Activated CD8-positive, alpha-beta T cell treated with anti-CD3 and anti-CD28 coated beads, Interleukin-2, amount 10 ng/mL, durations not matched to agents 7 days and 5 days (primary cell): ENCODE measurements at places on chromosomes 4 and X.

DNA sequence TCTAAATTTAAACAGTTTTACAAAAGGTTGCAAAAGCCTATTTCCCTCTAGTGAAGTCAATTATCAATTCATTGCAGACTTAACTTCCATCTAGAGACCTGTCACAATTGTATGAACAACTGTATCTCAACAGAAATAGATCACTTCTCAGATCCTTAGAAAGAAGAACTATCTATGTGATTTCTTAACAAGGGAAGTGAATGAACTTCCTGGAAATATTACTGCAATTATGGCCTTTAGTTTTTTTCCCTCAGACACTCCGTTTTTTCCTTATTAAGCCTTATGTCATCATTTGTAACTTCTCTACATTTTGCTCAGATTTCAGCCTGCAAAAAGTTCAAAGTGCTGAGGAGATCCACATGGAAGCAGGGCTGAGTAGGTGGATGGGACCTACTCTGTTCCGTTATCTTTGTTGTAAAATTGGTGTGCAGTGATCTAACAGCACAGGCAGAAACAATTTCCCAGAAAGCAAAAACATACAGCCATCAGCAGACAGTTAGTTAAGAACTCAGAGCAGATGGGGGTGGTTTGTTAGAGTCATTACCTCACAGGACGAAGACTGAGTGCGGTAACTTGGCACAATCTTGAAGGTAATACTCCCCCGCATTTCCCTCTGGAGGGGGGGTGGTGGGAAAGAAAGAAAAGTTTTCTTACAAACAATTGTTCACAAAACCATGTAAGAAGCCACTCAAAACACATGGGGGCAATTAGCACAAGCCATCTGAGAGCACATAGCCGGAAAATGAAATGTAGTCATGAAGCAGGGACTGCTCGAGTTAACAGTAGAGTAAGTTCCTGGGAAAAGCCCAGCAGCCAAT lies 112.3 kb downstream of the NYX start:
- no peaks in the 10 kb centered on the region for H3K27me3 ChIP-seq
- peak; percentile 28 for DNase-seq
- H3K36me3 ChIP-seq = peaks cover 12% of the 10 kb centered on the region
- peak overlapping the region; percentile 45 for H3K4me3 ChIP-seq

DNA sequence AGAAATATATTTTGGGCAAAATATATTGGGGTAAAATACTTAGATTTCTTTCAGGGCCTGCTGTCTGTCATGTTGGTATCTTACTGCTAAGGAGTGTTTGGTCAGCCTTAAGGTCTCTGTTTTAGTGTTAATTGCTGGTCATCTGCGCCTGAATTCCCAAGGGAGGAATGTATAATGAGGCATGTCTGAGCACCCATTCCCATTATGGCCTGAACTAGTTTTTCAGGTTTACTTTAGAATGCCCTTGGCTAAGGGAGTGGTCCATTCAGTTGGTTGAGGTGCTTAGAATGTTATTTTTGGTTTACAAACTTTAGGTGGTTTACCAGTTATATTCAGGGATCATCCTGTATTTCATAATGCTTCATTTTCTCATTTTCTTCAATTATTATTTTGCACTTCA lies 125.9 kb downstream of the CFAP299 start:
- peaks cover 14% of the 10 kb centered on the region for H3K4me1 ChIP-seq
- no peaks in the 10 kb centered on the region for H3K27me3 ChIP-seq
- H3K27ac ChIP-seq = no peak overlapping the region
- H3K36me3 ChIP-seq = peaks cover 7% of the 10 kb centered on the region
- H3K4me3 ChIP-seq = no peak overlapping the region
- no peak for DNase-seq

DNA sequence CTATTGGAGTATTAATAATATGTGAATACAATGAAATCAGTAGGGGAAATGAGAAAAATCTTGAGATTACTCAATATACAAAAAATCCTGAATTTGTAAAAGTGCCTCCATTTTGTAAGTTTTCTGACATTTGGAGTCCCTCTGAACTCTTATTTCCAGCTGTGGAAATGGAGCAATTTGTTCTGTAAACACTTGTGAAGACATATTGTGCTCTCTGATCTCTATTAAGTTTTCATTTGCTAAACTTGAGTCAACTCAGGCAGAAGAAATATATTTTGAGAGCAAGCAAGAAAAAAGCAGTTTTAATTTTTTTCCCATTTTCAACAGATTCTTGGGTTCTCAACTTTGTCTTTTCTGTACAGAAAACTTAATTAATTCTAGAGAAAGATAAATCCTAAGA lies 51.4 kb upstream of the PCDH18 start:
- H3K4me1 ChIP-seq = no peaks in the 10 kb centered on the region
- H3K27me3 ChIP-seq = no peaks in the 10 kb centered on the region
- H3K36me3 ChIP-seq = no peaks in the 10 kb centered on the region
- no peak overlapping the region for H3K4me3 ChIP-seq

DNA sequence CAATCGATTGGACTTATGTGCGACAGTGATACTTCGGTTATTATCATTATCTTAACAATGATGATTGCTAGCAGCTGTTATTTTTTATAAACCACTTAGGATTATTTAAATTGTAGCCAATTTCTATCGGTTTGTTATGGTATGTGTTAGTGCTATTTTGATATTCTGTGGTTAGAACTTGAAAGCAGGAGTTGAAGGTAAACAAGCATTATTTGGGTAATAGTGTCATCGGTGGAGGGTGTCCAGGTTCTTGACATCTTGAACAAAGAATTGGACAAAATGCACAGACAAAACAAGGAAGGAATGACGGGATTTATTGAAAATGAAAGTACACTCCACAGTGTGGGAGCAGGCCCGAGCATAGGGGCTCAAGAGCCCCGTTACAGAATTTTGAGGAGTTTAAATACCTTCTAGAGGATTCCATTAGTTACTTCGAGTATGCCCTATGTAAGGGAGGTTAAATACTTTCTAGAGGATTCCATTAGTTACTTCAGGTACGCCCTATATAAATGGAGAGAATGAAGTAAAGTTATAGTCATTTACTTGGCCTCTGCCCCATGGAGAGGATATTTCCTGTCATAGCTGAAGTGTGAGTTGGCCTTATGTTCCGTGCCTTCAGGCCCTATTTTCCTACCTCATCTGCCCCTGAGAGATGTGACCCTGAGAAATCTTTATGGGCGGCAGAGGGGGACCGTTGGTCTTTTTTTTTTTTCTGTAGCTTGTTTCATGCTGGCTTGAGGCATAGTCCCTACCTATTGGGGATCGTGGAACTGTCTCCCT lies 13.1 kb downstream of the MOB1B start:
- DNase-seq = no peak
- no peaks in the 10 kb centered on the region for H3K4me1 ChIP-seq
- H3K27me3 ChIP-seq = no peaks in the 10 kb centered on the region
- no peak overlapping the region for H3K4me3 ChIP-seq
- peaks cover 20% of the 10 kb centered on the region for H3K36me3 ChIP-seq

DNA sequence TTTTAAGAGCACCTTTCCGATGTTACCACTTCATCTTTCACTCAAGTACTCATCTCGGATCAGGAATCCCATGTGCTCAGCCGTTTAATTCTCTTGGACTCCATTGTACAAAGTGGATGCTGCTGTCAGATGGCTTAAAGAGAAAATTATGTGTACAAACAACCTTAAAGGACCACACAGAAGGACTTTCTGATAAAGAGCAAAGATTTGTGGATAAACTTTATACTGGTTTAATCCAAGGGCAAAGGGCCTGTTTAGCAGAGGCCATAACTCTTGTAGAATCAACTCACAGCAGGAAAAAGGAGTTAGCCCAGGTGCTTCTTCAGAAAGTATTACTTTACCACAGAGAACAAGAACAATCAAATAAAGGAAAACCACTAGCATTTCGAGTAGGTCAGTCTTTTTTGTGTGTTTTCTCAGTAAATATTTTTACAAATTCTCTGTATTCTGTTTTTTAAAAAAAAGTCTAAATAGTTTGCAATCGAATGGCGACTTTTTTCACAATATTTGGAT lies 20.1 kb downstream of the MMAA start:
- DNase-seq = no peak
- H3K27me3 ChIP-seq = no peaks in the 10 kb centered on the region
- H3K27ac ChIP-seq = no peak overlapping the region
- peaks cover 16% of the 10 kb centered on the region for H3K4me1 ChIP-seq
- peaks cover 18% of the 10 kb centered on the region for H3K36me3 ChIP-seq

DNA sequence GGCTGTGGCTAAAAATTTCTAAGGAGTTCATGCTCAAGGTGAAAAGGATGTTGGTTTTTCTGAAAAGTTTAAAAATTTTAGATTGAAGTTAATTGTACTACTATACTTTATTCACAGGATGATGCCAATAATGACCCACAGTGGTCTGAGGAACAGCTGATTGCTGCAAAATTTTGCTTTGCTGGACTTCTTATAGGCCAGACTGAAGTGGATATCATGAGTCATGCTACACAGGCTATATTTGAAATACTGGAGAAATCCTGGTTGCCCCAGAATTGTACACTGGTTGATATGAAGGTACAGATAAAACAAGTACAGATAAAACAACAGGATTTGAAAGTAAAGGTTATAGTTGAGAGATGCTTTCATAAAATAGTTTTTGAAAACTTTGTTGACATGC lies 12.2 kb downstream of the PAICS start:
- no peaks in the 10 kb centered on the region for H3K27me3 ChIP-seq
- H3K36me3 ChIP-seq = peaks cover 69% of the 10 kb centered on the region
- peaks cover 19% of the 10 kb centered on the region for H3K4me1 ChIP-seq
- no peak for DNase-seq
- H3K27ac ChIP-seq = no peak overlapping the region
- H3K4me3 ChIP-seq = no peak overlapping the region

DNA sequence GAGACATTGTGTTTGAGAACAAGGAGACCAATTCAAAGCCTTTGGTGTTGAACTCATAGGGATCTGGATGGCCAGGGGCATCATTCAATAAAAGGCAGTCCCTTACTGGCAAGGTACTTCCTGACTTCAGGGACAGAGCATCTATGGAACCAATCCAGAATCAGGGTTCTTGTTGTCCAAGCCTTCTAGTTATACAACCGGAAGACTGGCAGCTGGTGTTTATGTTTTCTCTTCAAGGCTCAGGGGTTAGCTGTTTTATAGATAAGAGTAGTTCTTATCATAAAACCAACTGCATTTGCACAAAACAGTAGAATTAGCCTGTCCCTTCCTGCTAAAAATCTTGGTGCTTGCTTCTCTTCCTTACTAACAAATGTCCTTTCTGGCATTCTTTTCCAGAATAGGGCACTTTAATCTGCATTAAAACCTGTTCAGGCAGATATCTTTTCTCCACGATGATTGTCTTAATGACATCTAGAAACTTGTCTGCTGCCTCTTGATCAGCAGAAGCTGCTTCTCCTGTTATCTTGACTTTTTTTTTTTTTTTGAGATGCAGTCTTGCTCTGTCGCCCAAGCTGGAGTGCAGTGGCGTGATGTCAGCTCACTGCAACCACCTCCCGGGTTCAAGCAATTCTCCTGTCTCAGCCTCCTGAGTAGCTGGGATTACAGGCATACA lies 38.4 kb upstream of the ARHGEF6 start:
- no peaks in the 10 kb centered on the region for H3K4me1 ChIP-seq
- DNase-seq = no peak
- H3K4me3 ChIP-seq = no peak overlapping the region
- no peaks in the 10 kb centered on the region for H3K27me3 ChIP-seq
- H3K36me3 ChIP-seq = no peaks in the 10 kb centered on the region

GRCh38 chrX:35726176-35726575 lies 72.0 kb upstream of the MAGEB16 start:
- no peaks in the 10 kb centered on the region for H3K27me3 ChIP-seq
- no peaks in the 10 kb centered on the region for H3K36me3 ChIP-seq
- no peaks in the 10 kb centered on the region for H3K4me1 ChIP-seq

DNA sequence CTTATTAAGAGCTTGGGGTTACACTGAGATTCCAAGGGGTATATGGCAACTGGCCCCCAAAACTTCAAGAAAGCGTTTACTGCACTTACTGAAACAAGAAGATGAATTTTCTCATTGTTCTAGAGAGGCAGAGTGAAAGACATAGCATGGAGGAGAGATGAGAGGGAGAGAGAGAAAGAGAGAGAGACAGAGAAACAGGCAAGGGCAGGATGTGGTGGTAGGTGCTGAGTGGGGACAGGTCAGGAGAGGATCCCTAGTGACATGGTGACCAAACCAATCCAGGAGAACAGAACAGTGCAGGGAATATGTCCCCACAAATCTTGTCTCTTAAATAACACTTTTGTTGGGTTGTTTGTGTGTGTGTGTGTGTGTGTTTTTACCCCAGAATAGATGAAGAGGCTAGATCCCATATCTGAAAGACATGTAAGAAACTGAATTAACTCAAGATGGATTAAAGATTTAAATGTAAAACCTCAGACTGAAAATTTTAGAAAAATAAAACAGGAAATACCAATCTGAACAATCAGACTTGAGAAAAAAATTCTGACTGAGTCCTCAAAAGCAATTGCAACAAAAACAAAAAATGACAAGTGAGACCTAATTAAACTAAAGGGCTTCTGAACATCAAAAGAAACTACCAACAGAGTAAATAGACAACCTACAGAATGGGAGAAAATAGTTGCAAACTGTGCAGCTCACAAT lies 202.2 kb downstream of the QDPR start:
- H3K27ac ChIP-seq = no peak overlapping the region
- H3K27me3 ChIP-seq = peaks cover 9% of the 10 kb centered on the region
- H3K4me3 ChIP-seq = no peak overlapping the region

DNA sequence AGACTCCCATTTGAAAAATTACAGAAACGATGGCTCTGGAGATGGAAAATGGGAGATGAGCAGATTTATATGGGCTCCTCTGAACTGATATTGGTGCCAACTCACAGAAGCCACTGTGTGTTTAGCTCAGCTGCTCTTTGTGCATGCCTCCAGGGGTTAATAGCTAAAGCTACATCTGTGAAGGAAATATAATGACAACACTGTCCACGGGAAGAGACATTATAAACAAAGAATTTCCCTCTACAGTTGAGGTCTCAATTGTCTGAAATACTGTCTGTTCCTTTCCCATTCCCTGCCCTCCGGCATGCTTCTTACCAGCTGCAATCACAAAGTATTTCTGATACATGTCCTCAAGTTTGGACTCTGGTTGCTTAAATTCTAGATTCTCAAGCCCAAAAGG lies 40.4 kb downstream of the PPA2 start:
- no peaks in the 10 kb centered on the region for H3K27me3 ChIP-seq
- H3K4me1 ChIP-seq = no peaks in the 10 kb centered on the region
- H3K36me3 ChIP-seq = peaks cover 59% of the 10 kb centered on the region

DNA sequence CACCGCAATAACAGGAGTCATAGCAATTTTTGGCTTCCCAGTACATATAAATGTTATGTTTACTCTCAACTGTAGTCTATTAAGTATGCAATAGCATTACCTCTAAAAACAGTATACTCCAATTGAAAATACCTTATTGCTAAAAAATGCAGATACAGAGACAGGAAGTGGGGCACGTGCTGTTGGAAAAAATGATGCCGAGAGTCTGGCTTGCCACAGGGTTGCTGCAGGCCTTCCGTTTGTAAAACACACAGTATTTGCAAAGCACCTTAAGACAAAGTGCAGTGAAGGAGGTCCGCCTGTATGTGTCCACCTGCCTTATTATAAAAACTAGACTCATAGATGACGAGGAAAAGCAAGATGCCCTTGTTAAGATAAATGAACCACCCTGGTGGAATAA lies 23.5 kb downstream of the CD99 start:
- no peak for DNase-seq
- H3K27me3 ChIP-seq = no peaks in the 10 kb centered on the region
- no peak overlapping the region for H3K4me3 ChIP-seq
- peaks cover 58% of the 10 kb centered on the region for H3K4me1 ChIP-seq
- peaks cover 60% of the 10 kb centered on the region for H3K36me3 ChIP-seq

GRCh38 chr4:173509036-173510001 lies 20.7 kb downstream of the HAND2 start:
- H3K4me1 ChIP-seq = peaks cover 31% of the 10 kb centered on the region
- peak overlapping the region; percentile 52 for H3K4me3 ChIP-seq
- H3K36me3 ChIP-seq = peaks cover 13% of the 10 kb centered on the region
- DNase-seq = no peak

GRCh38 chr4:100970414-100970813 lies 376.9 kb downstream of the PPP3CA start:
- no peak for DNase-seq
- no peaks in the 10 kb centered on the region for H3K36me3 ChIP-seq
- H3K27ac ChIP-seq = no peak overlapping the region
